ENCODE measurements at places on chromosomes 12 and 14.

GRCh38 chr14:91367173-91368171 is 50.1 kb downstream of the CCDC88C start:
- no peak for DNase-seq

DNA sequence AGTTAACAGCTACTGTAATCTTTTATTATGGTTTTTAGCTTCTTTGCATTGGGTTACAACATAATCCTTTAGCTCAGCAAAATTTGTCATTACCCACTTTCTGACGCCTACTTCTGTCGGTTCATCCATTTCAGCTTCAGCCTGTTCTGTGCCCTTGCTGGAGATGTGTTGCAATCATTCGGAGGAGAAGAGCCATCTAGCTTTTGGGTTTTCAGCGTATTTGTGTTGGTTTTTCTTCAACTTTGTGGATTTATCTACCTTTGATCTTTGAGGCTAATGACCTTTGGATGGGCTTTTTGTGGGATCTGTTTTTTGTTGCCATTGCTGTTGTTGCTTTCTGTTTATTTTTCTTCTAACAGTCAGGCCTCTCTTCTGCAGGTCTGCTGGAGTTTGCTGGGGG is 69.2 kb upstream of the ATXN7L3B start:
- DNase-seq, result no peak

DNA sequence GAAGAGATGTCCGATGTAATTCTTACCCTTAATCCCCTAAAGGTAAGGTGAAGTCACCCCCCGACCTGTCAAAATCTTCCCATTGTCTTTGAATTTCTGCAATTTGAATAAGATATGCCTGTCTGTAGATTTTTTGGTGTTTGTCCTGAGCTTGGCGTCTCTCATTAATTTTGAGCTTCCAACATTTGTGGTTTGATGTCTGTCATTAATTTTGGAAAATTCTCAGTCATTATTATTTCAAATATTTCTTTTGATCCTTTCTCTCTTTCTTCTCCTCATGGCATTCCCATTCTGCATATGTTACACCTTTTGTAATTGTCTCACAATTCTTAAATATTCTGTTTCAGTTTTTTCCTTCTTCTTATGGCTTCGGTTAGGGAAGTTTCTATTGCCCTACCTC is 60.1 kb downstream of the EPS8 start:
- DNase-seq, result no peak

DNA sequence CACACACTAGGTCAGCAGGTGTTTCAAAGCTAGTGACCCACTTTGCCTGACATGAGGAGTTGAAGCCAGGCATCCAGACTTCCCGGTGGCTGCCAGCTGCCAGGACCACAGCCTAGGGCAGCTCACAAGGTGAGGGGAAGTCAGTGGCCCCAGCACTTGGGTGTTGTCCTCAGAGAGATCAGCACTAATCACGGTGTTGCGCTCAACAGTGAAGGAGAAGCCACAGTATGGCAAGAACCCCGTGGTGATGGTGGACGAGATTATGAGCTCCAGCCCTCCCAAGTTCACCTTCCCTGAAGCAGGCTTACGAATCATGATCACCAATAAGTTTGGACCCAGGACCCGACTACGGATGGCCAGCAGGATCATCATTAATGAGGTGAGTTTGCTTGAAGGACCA is 59.9 kb upstream of the RIN3 start:
- no peak for DNase-seq
